Activated T-cell treated with anti-CD3 and anti-CD28 coated beads, Interleukin-2, amount 50 U/mL, for 1 hour (primary cell): ENCODE measurements at places on chromosomes 3 and 15.

- no peak for DNase-seq
Measured at GRCh38 chr3:121871430-121871829, 22.8 kb upstream of the SLC15A2 start.

DNA sequence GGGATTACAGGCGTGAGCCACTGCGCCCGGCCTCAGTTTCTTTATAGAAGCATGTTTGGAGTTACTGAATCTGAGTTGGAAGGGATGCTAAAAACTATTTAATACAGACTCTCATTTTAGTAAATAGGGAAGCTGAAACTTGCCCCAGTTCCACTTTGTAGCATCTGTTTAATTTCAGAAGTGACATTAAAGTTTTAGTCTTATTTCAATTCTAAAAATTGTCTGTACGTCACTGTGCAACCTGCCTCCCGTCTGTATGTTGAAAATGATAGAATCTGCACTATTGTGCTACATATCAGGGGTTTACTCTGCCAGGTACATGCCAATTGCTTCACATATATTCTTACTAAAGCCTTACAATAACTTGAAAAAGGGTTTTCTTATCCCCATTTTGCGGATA is 15.3 kb downstream of the CNOT10 start:
- no peak for DNase-seq

DNA sequence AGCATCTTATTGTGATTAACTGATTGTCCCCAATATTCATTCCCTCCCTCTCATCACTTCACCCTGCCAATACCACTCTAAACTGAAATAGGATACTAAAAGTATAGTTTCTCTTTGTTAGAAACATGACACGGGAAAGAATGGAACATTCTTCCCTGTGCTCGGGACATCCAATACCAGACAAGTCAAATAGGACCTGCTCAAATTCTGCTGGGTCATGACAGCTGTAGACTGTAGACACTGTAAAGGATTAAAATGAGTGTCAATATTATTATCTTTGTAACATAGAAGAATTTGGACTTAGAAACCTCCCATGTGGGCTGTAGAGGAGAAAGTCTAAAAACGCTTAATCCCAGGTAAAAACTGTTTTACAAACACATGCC is 315.0 kb upstream of the NR2E3 start:
- DNase-seq = no peak

- DNase-seq = no peak
Measured at GRCh38 chr3:50095352-50095998, 6.8 kb downstream of the RBM5 start.

- no peak for DNase-seq
Measured at GRCh38 chr3:150303768-150304167, 104.3 kb upstream of the TSC22D2 start.

DNA sequence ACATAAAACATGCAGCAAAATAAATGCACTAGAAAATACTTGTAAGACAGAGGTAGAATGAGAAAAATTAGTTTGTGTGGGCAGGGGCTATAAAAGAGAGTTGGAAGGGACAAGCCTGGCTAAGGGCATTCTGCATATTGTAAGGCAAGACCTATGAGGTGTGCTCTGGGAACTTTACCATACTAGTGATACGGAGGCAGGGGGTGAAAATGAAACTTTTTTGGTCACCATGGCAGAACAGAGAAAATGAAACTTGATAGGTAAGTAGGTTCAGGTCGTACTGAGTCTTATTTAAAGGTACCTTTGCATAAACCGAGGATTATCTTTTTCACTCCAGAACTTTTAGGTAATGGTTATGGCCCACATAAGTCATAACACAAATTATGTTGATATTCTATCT is 74.7 kb upstream of the ACKR4 start:
- DNase-seq = no peak

GRCh38 chr15:77356305-77356704 is 63.6 kb downstream of the PEAK1 start:
- no peak for DNase-seq

DNA sequence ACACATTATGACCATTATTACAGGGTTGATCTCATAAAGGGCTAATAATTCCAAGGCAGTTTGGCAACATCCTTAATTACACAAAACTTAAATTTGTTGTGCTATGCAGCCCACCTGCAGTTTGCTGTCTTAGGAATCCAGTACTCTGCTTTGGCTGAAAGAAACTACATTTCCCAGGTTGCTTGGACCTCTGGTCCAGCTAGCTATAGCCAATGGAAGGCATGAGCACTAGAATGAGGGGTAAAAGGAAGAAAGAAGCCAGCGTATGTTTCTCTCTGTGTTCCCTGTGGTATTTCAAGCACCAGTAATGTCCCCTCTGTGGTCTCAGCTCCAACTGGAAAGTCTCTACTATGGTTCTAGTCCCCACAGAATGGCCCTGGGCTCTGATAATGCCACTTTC is 84.3 kb upstream of the TSC22D2 start:
- DNase-seq = no peak

DNA sequence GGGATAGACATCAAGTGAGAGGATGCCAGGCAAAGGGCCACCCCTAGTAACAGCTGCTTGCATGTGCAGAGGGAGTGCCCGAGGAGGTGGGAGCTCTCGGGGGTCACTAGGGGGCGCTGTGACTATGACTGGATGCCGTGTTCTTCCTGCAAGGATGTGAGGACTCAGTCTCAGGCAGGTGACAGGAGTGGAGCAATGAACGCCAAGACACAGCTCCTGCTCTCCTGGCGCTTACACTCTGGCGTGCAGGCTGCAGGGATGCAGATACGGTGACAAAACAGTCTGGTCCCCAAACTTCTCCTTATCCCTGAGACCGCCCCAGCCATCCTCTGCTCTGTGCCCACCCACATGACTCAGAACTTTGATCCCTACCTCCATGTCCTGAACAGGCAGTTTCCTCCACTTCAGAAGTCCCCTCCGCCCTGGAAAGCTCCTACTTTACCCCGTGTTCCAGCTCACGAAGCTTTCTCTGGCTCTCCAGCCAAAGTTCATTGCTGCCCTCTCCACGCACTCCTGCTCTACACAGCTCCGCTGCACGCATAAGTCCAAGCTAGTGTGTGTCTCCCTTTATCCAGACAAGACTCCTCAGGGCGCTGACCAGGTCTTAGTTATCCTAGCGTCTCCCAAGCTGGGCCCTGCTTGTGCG is 14.7 kb downstream of the RHOV start:
- DNase-seq = peak; percentile 77

DNA sequence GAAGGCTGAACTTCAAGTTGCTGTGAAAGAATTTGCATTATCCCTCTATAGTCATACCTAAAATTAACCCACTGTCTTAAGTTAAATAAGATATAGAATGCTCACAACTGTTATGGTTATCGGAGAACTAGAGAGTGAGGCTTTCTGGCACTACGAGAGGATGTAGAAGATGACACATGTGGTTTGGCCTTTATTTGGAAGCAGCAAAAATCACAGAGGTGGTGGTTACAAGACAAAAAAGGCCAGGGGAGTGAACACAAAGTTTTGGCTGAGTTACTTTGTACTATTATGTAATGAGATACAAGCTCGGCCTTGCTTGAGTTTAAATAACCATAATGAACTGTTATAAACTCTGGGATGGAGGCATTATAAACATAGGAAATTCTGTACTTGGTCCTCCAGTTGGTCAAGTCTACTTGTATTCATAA is 78.3 kb upstream of the ICE2 start:
- no peak for DNase-seq

DNA sequence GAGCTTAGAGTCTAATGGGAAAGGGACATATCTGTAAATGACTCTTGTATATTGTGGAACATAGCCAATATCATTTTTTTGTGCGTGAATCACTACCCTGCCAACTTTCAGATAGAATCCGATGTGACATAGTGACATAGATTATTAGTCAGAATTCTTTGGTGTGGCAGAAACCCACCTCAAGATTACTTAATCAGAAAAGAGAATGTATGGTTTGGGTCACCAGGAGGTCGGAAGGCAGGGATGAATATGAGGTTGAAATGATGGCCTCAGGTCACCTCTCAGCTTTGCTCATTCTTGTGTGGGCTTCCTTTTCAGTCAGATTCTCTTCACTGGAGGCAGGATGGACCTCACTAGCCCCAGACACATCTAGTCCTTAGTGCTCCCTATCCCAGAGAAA is 41.4 kb downstream of the SNAPC5 start:
- DNase-seq = no peak

- no peak for DNase-seq
Measured at GRCh38 chr3:31522152-31522551, 10.6 kb upstream of the STT3B start.

- no peak for DNase-seq
Measured at GRCh38 chr3:45486926-45487325, 98.5 kb downstream of the LARS2 start.

DNA sequence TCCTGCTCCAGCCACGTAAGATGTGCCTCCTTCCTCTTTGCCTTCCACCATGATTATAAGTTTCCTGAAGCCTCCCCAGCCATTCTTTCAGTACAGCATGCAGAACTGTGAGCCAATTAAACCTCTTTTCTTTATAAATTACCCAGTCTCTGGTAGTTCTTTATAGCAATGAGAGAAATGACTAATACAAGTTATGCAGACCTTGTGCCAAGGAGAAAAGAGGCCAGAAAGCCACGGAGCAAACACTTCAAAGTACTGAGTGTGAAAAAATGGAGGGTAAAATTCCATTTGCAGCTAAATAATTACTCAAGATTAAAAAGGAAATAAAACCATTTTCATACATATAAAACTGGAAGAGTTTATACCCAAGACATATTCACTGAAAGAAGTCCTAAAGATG is 213.6 kb upstream of the LINGO1 start:
- no peak for DNase-seq

DNA sequence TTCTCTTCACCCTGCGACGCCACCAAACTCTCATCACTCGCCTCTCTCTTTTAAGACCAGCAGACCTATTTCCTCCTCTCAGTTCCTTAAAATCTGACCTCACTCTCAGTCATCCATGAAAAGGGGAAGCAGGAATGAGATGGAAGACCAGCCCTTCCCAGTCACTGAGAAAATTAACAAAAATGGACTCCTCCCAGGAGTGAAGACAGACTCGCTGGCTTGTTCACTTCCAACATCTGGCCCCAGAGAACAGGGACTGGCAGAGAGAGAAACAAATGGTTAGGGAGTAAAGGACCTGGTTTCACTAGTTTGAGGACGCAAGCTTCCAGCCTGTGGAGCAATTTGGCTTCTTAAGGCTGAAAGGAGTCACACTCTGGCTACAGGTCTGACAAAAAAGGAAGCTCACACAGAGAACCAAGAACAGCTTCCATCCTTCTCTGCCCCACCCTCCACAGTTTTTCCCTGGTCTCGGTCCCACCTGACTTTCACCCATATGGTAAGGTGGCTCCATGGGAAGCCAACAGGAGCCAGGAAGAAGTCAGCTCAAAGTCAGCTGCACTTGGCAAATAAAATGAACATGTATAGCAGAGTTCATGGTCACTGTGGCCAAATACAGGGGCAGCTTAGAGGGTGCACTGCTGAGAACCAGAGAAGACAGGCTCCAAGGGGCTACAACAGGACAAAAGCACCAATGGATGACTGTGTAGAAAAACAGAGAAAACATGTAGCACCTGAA is 57.2 kb downstream of the ITGB5 start:
- no peak for DNase-seq

DNA sequence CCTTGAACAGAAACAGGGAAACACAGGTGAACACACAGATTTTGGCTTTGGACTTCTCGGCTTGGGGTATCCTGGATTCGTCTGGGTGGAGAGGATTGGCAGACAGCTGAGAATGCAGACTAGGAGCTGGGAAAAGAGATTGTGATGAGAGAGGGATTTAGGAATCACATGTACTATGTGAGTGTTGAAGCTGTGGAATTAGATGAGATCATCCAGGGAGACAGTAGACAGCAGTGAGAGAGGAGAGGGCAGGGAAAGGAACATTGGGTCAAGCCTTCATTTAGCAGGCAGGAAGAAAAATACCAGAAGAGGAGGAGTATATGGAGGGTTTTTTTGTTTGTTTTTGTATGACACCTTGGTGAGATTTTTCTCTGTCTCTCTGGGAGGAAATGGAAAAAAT is 262.1 kb upstream of the TBL1XR1 start:
- DNase-seq = no peak

DNA sequence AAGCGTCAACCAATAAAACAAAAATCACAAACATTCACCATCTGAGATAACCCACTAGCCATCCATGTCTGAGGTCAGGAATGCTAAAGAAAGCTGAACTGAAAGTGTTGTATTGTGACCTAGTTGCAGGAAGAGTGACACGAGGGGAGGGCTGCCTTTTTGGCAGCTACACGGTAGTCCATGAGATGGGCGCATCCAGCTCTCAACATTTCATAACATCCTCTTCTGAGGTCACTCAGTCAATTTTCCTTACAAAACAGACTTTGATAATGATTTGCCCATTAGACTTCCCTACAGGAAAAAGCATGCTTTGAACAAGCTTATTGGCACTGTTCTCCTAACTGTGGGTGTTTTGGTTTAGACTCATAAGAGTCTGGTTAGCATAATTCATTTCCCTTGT is 15.4 kb upstream of the SHF start:
- no peak for DNase-seq

DNA sequence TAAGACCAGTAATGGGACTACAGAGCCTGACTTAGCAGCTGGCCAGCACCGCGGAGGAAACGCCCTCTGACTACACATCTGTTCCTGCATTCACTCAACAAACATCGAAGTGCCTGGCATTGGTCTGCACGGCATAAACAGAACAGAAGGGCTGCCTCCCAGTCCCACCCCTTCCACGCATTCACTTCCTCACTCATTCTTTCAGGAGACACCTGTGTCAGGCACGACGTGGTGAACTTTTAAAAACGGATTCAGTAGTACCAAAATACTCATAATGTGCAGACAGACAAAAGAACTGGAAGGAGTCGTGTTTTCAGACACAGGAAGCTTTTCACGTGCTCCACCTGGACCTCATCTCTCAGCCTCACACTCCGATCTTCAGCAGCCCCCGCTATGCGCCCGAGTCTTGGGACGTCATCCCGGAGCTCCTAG is 123.3 kb downstream of the XXYLT1 start:
- no peak for DNase-seq

GRCh38 chr15:76963596-76963995 is 31.3 kb upstream of the PSTPIP1 start:
- DNase-seq = no peak

DNA sequence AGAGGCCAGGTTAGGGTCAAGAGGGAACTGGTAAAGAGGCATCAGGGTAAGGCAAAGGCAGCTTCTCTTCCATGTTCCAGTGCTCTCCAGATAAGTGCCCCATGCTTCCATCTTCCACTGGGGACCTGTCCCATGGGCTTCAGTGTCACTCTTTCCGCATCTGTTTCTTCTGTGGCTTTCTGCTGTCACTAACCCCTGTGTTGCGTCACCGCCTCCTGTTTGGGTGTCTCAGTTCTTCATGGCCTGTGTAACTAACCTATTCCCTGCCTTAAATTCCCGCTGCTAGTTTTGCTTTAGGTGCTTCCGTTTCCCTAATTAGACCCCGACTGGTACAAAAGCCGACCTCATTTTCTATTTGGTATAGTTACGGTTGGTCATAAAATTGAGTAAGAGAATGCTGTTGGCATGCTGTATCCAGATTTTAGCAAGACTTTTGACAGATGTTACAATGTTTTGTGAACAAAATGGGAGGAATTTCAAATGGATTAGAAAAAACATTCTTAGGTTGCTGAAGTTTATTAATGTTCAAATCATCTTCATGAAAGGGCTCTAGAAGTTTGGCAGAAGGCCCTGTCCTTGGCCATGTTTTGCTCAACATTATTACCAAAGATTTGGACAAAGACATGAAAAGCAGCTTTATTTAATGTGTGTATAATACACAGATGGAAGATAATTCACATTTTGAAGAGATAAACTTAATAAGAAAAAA is 245.3 kb downstream of the BBX start:
- no peak for DNase-seq

- DNase-seq = peak; percentile 33
Measured at GRCh38 chr15:80060356-80061006, 1.0 kb downstream of the ZFAND6 start.

- no peak for DNase-seq
Measured at GRCh38 chr3:182116386-182116785, 404.7 kb downstream of the SOX2 start.

- DNase-seq = no peak
Measured at GRCh38 chr15:59739557-59740186, 50.6 kb upstream of the BNIP2 start.
